ENCODE measurements at places on chromosomes 7 and 10. TPM values are rescaled to one million over a fixed set of nuclear protein-coding genes. Genes with fewer than 3 reads are reported as not detected.

DNA sequence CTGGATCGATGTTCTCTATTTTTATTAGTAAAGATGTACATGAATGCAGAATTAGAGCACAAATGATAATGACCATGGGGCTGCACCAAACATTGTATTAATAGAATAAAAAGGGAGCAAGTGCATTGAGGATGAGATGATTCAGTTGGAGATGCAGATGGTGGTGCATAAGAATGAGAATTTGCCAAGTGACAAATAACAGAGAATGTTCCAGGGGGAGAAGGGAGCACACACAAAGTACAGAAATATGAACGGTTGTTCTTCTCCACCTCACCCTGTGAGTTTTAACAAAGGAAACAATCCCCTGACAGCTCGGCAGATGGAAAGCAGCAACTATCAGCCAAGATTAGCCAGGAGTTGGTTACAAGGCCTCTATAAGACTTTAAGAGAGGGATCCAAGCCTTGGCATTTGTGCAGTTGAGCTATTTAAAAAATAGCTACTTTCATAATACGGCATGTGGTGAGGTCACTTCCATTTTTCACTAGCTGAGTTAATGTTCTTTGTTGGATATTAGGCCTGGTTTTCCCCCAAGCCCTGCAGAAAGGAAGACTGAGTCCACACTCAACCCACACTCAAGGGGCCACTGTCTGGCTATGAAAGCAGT is 462.5 kb downstream of the TNS3 start:
- ATAC-seq: peak; percentile 23

GRCh38 chr7:36096460-36097095 is 56.5 kb upstream of the EEPD1 start:
- no peak for ATAC-seq

DNA sequence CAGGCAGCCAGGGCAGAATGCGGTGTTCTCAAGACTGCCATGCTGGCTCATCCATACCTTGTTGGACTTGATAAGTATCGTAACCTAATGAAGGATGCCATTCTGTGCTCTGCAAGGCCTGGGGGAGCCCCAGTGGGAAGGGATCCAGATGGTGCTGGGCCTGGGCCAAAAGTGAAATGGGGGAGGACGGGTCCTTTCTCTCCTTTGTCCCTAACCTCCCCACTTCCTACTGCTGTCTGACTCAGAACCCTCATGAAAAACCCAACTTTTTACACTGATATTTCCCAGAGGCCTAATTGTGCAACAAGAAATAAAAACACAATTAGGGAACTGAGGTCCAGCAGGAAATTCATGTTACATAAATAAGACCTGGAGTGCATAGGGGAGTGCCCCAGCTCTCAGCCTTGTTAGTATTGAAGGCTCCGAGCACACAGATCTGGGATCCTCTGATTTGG is 193.7 kb upstream of the SVIL start:
- no peak for ATAC-seq

DNA sequence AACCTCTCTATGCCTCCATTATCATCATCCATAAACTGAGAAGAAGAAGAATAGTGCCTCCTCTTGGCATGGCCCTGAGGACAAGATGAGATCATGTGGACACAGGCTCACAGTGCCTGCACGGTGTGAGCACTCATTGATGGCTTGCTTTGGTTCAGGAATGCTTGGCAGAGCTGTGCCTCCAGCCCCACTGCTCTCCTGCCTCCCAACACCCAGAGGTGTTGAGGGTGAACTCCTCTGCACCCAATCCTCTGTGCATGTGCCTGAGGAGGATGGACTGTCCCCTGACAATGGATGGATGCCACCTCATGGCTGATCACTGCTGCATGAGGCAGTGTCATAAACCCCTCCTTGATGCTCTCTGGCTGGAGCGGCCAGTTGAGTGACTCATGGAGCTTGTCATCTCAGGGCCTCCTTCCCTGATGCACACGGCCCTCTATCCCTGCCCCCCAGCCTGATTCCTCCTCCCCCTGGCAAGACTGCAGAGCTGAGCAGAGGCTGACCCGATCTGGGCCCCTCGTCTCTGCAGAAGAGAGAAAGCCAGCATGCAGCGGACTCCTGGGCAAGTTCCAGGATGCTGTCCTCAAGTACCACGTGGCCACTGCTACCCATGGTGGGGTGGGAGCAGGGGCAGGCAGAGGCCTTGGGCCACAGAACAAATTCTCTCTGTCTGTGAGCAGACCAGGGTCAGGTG is 136.3 kb downstream of the KCNMA1 start:
- ATAC-seq: peak; percentile 92

- ATAC-seq: peak; percentile 53
These were observed 644.4 kb upstream of the IGFBP3 start for GRCh38 chr7:46565253-46566096.

DNA sequence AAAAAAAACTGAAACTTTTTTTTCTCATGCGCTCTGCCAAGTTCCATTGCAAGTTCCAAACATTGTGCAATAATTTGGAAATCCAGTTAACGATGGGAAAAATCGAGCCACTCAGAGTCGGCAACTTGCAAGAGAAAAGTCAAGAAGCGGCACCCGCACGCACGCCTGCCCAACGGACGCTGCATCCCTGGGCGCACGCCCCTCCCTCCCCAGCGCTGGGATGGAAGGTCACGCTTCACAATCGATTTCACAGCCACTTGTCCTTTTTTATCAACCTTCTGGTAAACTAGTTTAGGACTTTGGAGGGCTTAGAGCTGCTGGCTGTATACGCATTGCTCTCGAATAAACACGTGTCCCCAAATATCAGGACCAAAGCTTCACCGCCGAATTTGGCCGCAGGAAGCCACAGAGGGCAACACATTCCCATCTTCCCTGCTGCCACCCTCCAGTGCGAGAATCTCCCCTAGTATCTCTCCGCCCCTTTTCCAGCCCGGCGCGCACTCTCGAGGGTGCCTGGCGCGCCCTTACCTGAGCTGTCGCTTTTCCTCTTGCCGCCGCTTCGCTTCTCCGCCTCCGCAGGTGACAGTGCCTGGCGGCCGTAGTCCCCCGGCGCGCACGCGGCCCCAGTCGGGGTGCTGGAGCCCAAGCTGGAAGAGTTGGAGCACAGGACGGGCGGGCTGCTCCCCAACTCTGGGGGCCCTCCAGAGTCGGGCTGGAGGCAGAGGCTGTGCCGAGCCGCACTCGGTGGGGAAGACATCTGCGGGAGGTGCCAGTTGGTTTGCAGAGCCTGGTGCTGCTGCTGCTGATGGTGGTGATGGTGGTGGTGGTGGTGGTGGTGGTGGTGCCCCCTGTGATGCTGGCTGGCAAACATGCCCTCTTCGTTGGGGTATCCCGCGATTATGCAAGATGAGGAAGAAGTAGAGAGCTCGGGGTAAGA is 857 bp downstream of the MEOX2 start:
- ATAC-seq: peak; percentile 7

DNA sequence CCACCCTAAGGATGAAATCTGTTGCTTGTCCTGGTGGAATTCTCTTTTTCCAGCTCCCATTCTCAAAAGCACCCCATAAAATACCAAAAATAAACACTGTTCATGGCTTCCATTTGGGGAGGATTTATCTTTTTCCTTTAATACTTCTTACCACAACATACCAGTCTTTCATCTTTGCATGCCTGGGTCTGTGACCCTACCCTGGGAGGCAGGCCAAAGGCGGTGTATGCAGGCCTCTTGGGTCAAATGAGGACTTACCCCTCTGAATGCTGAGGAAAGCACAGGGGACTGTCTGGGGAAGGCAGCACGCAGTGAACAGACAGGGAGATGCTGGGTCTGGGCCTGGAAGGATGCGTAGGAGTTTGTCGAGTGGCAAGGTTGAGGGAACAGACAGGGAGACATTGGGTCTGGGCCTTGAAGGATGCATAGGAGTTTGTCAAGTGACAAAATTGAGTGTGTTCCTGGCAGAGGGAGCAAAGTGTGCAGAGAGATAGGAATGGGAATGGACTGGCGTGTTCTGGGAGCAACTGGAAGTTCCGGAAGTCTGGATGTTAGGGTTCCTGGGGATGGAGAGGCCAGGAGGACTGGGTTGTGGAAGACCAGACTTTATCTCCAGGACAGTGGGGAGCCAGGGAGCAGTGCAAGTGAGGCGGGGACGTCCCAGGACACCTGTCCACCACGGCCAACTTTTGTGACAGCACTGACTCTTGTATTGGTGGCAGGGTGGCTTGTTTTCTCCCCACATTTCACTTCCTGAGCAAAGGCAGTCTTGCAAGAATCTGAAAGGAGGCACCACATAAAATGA is 40.8 kb downstream of the MYL10 start:
- ATAC-seq: no peak

DNA sequence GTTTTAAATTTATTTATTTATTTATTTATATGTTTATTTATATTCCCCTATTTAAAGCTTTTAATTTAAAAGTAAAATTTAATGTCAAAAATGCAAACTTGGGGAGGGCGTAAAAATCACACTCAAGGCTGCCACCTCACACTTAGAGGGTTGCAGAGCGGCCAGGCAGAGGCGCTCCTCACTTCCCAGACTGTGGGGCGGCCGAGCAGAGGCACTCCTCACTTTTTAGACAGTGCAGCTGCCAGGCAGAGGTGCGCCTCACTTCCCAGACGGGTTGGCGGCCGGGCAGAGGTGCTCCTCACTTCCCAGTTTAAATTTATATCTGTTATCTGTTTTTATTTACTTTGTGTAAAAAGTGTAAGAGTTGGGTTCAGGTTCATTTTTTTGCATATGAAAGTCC is 10.0 kb upstream of the ZNF425 start:
- no peak for ATAC-seq

DNA sequence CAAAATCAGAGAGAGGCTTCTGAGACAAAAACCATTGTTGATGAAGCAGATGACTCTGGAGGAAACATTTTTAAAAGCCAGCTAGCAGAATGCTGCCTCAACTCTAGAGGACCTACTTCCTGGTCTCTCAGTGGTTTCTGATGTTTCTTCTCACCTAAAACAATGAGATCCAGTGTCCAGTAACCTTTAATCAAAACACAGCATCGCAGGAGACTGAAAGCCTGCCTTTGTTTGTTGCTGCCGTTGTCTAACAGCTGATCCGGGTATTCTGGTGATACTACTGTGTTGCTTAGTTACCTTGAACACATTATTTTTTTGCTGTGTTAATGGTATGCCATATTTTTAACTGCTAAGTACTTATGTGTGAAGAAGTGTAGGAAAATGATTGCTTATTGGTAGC is 70.9 kb downstream of the WIPF3 start:
- ATAC-seq: peak; percentile 46

DNA sequence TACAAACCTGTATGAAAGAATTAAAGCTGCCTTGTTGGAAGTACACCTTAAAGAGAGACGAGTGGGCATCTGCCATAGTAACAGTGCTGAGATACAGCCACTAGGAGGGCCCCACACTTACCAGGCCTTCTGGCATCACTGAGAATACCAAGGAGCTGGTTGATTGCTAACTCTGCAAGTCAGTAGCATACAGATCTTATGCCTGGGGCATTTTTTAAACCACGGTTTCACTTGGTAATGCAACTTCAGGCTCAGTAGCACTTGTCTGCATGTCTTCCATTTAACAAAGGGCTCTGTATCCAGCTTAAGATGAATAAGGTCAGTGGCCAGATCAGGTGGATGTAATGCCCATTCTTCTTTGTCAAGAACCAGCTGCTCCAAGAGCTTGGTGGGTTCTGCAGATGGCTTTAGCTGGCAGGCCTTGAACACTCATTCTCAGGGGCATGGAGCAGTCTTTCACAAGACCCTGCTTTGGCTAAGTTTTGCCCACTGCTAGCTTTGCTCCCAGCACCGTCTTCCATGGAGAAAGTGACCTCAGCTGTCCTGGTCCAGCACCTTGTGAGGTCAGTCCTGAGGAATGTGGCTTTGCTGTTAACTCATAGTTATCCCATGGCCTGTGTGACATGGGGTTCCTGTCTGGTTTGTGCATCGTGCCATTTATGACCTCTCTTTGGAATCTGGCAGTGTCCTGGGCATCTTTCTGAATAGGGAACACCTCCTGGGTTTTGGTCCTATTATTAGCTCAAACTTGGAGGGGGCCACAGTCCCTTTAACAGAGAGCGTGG is 68.1 kb downstream of the BMPER start:
- ATAC-seq: no peak

DNA sequence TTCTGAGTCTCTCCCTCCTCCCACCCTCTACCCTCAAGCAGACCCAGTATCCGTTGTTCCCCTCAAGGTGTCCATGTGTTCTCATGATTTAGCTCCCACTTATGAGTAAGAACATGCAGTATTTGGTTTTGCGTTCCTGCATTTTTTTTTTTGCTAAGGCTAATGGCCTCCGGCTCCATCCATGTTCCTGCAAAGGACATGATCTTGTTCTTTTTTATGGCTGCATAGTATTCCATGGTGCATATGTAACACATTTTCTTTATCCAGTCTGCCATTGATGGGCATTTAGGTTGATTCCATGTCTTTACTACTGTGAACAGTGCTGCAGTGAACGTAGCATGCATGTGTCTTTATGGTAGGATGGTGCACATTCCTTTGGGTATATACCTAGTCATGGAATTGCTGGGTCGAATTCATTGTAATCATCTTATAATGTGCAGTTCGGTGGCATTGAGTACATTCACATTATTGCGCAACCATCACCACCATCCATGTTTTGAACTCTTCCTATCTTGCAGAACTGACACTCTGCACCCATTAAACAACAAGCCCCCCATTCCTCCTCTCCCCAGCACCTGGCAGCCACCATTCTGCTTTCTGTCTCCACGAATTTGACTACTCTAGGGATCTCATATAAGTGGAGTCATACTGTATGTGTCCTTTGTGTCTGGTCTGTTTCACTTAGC is 125.5 kb downstream of the CAMK1D start:
- no peak for ATAC-seq

GRCh38 chr10:117339578-117339977 is 35.7 kb downstream of the PDZD8 start:
- no peak for ATAC-seq

GRCh38 chr7:93226310-93226709 is at the start of gene HEPACAM2:
HEPACAM2 (minus strand) TSS chr7:93226469.
- ATAC-seq: no peak

- no peak for ATAC-seq
These were observed 6.4 kb downstream of the FBH1 start for GRCh38 chr10:5896208-5897052.

GRCh38 chr10:96666741-96667140 is 53.6 kb downstream of the PIK3AP1 start:
- ATAC-seq: no peak

DNA sequence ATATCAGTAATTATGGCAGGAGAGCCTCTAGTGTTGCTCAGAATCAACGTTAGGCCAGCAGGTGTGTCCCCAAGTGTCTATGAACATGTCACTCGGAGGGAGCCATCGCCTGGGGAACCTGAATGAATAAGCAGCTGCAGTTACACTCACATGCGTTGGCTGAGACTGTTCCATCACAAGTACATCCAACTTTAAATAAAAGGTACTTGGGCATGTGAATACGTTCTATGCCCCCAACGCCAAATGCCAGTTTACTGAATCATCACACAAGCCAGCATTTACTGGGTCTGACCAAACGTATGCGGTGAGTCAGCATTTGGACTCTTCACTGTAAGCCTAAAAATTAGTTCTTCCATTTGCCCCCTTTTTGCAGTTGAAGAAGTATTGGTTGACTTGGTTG is 207.6 kb upstream of the PLXNA4 start:
- no peak for ATAC-seq

- no peak for ATAC-seq
These were observed 188.6 kb downstream of the ZNF365 start for GRCh38 chr10:62562795-62563194.

- ATAC-seq: peak; percentile 82
These were observed at the start of gene TMEM176B for GRCh38 chr7:150799741-150800580. TMEM176B (minus strand) TSS chr7:150800364; CDS start chr7:150796569, 3,795 bp downstream.

The LIPK gene
- total RNA-seq: not detected

The CLEC5A gene
- total RNA-seq: not detected

The CARD11 gene
- total RNA-seq: 0.34 TPM

The ZPBP gene
- total RNA-seq: not detected

The MYO1G gene
- 0.66 TPM for total RNA-seq

The C10orf62 gene
- 0.31 TPM for total RNA-seq

The SIRT1 gene
- total RNA-seq: 17.1 TPM

The PILRA gene
- total RNA-seq: 1.3 TPM

The LRRD1 gene
- 0.32 TPM for total RNA-seq

All from motor neuron (in vitro differentiated cells).